Motor neuron (in vitro differentiated cells): ENCODE measurements at places on chromosomes 4 and X. TPM values are rescaled to one million over a fixed set of nuclear protein-coding genes. Genes with fewer than 3 reads are reported as not detected.

The NXF2 gene
- total RNA-seq, result not detected in 2 replicates

The ACE2 gene
- 0.19 TPM in 1 of 2 replicates, not detected in the other for total RNA-seq

The ETDA gene
- not detected in 2 replicates for total RNA-seq

The PABPC5 gene
- total RNA-seq, result 11.7 and 12.3 TPM in 2 replicates

- peak; percentile 43 for ATAC-seq
These were observed 57.7 kb downstream of the NEIL3 start for GRCh38 chr4:177367336-177367735.

GRCh38 chrX:136159611-136160025 is 12.3 kb downstream of the FHL1 start:
- ATAC-seq, result no peak

DNA sequence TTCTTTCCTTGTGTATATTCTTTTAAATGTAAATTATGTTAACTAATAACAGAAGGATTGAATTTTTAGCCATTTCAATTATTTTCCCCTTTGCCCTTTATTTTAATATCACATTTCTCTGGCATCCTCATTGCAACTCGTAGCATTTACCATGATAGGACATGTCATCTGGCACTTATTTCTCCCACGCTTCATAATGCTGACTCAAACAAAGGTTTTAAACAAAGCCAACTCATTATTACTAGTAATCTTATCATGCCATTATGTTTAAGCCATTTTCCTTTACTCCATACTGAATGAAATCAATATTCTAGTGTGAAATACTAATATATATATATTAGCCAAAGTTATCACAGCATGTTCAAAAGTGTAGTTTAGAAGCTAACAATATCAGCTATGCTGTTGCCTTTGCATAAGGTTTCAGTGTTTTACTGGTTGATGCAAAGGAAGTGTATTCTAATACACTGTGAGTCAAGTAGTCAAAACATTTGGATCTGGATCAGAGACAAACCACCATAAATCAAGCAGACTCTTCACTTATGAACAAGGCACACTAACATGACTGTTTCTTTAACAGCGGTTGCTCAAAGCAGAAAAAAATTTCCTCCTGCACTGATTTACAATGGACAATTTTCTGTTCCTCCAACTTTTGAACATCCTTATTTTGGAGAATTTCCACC is 281.6 kb downstream of the SLC7A11 start:
- ATAC-seq, result no peak

DNA sequence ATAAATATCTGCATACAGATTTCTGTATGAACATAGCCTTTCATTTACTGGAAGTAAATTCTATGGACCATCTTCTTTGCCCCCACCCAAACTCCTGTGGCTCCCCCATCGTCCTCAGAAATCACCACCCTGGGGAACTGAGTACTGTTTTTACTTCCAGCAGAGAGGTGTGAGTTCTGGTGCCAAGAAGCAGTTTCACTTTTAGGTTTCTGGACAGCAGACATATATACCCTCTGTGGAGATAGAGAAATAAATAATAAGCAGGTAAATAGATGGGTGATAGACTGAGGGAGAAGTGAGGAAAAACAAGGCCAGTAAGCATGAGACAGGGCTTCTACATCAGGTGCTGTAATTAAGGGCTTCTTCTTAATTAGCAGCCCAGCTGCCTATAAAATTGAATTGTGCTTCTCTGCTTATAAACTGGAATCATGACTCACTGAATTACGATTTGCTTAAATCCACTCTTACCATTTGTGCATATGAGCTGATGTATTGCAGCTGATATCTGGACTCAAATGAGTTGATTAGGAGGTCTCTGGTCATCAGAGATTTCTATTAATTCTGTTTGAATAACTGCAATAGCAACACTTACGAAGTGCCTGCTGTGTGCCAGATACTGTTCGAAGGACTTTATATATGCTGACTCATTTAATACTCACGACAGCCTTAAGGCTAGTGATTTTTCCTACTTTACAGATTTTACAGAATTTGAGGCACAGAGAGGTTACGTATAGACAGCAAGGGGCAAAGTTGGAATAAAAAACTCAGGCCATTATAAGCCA is 60.8 kb upstream of the DHX15 start:
- no peak for ATAC-seq
